Effector CD8-positive, alpha-beta T cell (primary cell): ENCODE measurements at places on chromosomes 12 and 14.
A peak's percentile ranks its signal among the peaks of the same experiment; 100 is the strongest.

DNA sequence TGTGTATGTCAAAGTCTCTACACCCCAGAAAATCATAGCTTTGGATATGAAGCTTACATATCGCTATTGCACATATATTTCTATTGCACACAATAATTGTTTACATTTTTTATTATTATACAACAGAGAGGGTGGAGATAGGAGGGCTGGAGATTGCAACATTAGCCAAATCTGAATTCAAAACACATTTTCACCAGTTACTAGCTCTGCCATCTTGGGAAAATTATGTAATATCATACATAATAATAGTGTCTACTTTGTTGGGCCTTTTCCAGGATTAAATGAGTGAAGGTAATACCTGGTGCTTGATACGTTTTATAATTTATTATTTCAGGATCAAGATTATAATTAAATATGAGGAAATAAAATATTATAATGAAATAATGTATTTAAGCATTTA, 507.4 kb upstream of the TBX3 start:
- DNase-seq: no peak

DNA sequence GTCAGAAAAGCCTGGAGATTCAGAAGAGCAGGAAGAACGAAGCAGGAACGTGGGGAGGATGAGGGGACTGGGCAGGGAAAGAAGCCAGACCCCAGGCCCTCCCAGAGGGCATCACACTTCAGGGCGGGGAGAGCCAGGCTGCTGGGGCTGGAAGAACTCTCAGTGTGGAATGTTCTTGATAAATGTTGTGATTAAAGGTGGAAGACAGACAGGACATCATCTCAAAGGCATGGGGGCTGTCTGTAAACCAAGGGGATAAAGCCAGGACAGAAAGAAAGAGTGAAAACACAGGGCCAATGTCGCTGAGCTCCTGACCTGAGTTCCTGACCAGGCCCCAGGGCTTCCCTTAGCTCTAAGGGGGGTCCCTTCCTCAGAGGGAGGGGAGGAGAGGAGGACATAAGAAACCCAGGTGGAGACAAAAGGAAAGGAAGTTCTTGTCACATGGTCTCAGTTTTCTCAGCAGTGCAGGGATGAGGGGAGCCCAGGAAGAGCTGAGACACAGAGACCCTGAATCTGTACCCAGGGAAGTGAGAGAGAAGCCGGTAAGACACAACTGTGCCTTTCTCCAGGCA, 56.3 kb downstream of the SETD3 start:
- DNase-seq: no peak

DNA sequence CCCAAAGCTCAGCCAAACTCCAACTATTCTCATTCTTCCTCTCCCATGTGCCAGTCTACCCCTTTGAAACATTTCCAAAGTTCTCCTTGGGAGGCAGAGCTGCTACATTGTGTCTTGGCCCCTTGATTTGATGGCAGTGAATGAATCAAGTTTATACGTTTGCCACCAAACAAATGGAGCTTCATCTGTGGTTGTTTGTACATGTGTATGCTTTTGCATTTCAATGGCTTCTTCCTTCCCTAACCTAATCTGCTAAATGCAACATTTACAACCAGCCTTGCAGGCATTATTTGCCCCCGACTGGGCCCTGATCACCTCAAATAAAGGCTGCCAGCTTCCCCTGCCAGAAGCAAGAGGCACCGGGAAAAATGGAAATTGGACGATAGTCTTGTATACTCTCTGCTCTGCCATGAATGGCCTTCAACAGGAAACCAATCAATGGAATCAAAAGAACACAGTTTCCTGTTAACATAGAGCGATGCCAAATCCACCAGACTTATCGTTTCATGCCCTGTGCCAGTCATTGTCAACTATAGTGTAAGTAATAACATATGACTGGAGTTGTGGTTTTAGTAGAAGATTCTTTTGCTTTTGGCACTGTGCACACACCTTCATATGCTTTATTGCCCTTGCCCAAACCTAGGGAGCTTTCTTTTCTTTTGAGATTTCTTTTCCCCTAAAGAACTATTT, 97.8 kb downstream of the TMEM30B start:
- DNase-seq: no peak

- peak; percentile 65 for DNase-seq
These were observed 84.6 kb upstream of the CPSF6 start for GRCh38 chr12:69154585-69155363.

GRCh38 chr12:101490286-101490920, 15.3 kb downstream of the SPIC start:
- no peak for DNase-seq

DNA sequence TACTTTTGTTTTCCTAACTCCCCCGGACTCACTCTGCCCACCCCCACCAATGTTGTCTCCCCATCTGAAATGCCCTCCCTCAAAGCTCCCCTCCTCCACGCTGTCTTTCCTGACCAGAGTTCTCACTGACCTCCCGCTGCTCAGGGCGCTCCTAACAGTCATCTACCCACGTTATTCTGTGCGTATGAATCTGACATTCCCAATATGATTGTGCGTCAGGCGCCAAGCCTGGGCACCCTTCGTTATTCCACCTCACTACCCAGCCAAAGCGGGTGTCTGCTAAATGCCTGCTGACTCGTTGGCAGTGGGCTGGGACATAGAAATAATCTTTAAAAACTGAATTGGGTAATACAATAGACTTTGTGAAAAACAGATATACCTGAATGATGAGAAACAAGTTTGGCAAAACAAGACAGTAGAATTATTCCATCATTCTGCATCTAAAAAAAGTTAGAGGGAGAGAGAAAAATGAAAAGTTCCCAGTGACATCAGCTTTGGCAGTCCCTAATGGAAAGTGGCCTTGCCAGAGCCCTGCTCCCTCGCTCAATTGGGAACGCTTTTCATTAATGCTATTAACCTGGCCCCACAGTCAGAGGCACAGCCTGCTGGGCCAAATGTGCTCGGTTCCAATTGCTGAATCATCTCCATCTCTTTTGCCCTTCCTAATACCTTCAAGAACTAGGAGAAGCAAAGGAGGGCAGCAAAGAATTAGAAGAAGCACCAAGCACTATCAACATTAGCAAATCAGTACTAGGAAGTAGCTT, 74.0 kb upstream of the PLXNC1 start:
- no peak for DNase-seq

- no peak for DNase-seq
These were observed 41.3 kb downstream of the CD9 start for GRCh38 chr12:6241495-6241894.

GRCh38 chr12:12757121-12757520, 28.3 kb upstream of the APOLD1 start:
- DNase-seq: no peak

DNA sequence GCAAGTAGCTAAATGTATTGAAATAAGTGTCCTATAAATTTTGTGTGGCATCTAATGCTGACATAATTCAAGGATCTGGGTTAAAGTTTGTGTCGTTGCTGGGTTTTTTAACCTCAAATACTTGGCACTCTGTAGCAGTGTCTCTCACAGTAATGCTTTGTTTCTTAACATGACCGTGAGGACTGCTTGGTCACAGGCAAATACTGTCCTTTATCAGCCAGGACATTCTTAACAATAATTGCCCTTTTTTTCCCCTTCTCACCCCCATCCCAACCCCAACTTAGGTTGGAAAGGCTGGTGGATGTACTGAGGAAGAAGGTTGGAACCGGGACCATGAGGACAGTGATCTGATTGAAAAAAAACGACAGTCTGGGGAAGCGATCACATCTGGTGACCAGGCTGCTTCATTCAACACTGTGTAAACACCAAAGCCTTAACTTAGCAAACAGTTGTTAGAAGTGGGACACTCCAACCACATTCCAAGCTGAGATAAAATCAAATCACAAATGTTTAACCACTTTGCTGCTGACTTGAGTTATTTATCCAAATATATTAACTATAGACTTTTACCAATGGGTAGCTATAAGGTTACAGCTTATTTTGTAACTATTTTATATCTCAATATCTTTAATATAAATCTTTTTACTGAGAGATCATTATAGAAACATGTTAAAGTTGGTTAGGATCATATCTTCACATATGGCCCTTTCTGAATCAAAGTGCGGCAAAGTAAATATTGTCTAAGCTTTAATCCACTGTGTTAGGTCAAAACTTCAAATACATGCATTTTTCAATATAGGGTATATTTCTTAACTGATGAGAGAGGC, 48.2 kb downstream of the FOXA1 start:
- DNase-seq: no peak

GRCh38 chr12:123171967-123172366, 21.1 kb upstream of the PITPNM2 start:
- no peak for DNase-seq

- no peak for DNase-seq
These were observed 159.8 kb downstream of the RPAP3 start for GRCh38 chr12:47545938-47546609.

GRCh38 chr12:121866331-121866730, 7.7 kb upstream of the HPD start:
- DNase-seq: no peak

GRCh38 chr12:44750468-44750867, 125.6 kb downstream of the NELL2 start:
- DNase-seq: no peak

DNA sequence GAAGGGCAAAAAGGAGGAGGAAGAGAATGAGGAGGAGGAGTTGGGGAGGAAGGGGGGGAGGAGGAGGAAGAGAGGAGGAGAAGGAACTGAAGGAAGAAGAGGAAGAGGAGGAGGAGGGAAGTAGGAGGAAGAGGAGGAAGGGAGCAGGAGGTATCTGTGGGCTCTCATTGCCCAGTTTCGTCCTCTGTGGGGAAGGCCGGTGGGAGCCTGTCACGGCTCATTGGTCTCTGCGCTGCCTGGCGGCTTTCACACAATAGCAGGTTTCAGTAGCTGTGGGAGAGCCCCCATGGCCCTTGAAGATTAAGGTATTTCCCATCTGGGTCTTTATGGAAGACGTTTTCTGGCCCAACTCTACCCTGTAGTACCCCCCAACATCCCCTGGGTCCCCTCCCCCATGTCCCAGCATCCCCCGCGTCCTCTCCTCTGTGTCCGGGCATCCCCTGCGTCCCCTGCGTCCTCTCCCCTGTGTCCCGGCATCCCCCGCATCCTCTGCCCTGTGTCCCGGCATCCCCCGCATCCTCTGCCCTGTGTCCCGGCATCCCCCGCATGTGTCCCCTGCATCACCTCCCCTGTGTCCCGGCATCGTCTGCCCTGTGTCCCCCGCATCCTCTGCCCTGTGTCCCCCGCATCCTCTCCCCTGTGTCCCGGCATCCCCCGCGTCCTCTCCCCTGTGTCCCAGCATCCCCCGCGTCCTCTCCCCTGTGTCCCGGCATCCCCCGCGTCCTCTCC, 278.2 kb upstream of the SFSWAP start:
- DNase-seq: no peak

- DNase-seq: no peak
These were observed 8.3 kb downstream of the FOXJ2 start for GRCh38 chr12:8040791-8041190.

GRCh38 chr12:80184926-80185325, 85.6 kb downstream of the OTOGL start:
- DNase-seq: no peak

- no peak for DNase-seq
These were observed 20.6 kb upstream of the YARS2 start for GRCh38 chr12:32776258-32776657.

DNA sequence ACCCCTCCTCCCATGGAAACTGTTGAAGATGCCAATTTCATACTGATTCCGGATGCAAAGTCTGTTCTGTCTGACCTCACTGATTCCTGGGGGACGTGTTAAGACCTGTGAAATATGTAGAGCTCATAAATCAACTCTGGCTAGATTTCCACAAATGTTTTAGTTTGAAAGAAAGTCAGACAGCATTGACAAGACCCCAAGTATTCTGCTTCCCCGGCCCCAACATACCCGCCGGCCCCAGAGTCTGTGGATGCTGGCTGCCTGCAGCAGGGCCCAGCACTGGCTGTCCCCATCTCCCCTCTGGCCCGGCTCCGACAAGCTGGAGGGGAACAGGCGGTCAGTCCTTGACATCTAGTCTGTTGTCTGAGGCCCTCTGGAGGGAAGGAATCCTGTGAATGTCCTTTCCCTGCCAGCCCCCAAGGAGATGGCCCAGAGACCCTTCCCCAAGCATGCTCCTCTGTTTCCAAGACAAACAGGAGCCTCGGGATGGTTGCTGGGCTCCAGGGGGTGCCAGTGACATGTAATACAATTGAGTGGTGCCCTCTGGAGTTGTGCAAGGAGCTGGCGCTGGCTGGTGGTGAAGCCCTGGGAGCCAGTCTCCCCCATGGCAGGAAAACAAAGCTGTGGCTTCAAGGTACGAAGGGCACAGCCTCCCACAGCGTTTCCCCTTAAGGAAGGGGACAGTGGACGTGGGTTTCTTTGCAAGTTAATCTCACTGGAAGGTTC, 22.3 kb downstream of the FBLN5 start:
- DNase-seq: no peak

GRCh38 chr12:50768391-50768790, 4.5 kb downstream of the ATF1 start:
- no peak for DNase-seq

DNA sequence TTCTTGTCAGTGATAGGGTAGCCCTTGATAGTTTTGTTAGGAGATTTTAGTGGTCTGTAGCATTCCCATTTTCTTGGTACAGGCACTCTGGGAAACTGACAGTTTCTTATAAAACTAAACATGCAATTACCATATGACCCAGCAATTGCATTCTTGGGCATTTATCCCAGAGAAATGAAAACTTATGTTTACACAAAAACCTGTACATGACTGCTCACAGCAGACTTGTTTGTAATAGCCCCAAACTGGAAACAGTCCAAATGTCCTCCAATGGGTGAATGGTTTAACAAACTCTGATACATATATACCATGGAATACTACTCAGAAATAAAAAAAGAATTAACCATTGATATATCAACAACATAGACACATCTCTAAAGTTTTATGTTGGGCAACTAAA, 75.5 kb downstream of the BORCS5 start:
- DNase-seq: no peak

- DNase-seq: no peak
These were observed 33.9 kb upstream of the LIMA1 start for GRCh38 chr12:50317203-50317602.

DNA sequence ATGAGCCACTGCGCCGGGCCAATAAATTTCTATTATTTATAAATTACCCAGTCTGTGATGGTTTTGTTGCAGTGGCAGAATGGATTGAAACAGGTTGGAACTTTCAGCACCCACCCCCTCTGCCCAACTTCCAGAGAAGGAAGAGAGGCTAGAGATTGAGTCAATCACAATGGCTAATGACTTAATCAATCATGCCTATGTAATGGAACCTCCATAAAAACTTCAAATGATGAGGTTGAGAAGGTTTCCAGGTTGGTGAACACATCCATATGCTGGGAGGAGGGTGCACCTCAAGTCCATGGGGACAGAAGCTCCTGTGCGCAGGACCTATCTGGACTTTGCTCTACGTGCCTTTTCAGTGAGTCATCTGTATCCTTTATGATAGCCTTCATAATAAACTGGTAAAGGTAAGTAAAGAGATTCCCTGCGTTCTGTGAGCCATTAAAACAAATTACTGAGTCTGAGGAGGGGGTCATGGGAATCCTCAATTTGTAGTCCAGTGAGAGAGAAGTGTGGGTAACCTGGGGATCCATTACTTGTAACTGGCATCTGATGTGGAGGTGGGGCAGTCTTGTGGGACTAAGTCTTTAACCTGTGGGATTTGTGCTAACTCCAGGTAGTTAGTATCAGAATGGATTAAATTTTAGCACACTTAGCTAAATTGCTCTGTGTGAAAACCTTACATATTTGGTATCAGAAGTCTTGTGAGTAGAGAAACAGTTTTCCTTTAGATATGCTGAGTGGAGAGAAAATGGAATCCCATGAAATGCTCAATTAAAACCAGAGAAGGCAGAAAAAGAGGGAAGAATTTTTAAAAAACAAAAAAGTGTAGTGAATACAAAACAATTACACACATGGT, 11.7 kb upstream of the NGDN start:
- DNase-seq: no peak
